ENCODE measurements at places on chromosomes 3 and 15. TPM values are rescaled to one million over a fixed set of nuclear protein-coding genes. Genes with fewer than 3 reads are reported as not detected.
A peak's percentile ranks its signal among the peaks of the same experiment; 100 is the strongest.

GRCh38 chr15:58472821-58473581 is 41.2 kb downstream of the LIPC start:
- DNase-seq = peak; percentile 96

GRCh38 chr15:25774871-25775270 is 88.3 kb downstream of the ATP10A start:
- no peak for DNase-seq

NR1I2 gene
- total RNA-seq = not detected

GRCh38 chr3:167441256-167441655 is 32.6 kb downstream of the SERPINI2 start:
- DNase-seq = no peak

GRCh38 chr3:102005551-102005950 is 156.2 kb downstream of the NFKBIZ start:
- no peak for DNase-seq

DNA sequence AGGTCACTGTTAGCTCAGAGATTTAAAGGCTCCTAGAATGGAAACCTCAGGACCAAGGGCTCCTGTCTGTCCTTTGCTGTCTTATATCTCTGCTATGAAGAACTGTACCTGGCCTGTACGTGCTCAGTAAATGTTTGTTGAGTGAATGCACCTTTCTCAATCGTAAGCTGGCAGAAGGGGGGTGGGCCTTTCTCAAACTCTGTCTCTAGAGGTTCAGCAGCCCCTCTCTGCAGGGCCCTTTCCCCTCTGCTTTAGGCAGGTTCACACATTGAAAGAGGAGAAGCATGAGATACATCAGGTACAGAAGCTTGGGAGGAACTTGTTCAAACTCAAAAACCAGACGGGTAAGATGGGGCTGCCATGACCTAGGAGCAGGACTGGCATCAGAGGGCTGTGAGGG is 155.6 kb downstream of the GOLGA6L4 start:
- DNase-seq = no peak

TERC gene
- 78.7 TPM for total RNA-seq

- peak; percentile 19 for DNase-seq
These were observed 7.9 kb upstream of the SPPL2A start for GRCh38 chr15:50773389-50773788.

SPINK8 gene
- not detected for total RNA-seq

DNA sequence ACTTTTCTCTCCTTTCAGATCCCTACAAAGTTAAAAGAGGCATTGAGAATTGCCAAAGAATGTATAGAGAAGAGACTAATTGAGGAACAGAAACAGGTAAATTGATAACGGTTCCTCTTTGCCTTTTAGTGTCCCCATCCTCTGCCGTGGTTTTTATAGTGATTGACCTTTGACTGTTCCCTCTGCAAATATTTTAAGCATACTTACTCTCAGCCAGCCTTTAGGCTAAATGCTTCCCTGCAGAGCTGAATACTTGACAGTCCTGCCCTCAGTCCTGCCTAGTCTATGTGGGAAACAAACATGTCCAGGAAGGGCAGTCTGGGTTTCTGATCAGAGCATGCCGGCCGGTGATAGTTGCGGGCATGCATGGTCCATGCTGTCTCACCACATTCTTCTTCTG is 24.7 kb downstream of the PDHB start:
- no peak for DNase-seq

DNA sequence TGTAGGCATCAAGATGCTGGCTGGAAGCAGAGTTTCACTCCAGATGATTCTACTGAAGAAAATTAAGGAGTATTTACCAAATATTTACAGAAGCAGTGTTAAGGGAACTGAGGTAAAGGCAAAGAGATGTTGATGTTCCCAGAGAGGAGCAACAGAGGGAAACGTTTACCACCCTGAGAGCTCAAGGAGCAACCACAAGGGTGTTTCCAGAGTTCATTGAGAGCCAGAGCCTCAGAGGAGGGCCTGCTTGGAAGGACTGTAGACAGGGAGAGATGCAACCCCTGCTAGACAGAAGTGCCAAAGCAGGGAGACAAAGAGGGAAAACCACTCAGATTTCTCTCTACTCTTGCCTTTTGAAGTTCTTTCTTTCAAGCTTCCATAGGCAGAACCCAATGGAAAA is 474.5 kb downstream of the RBMS3 start:
- no peak for DNase-seq

DNA sequence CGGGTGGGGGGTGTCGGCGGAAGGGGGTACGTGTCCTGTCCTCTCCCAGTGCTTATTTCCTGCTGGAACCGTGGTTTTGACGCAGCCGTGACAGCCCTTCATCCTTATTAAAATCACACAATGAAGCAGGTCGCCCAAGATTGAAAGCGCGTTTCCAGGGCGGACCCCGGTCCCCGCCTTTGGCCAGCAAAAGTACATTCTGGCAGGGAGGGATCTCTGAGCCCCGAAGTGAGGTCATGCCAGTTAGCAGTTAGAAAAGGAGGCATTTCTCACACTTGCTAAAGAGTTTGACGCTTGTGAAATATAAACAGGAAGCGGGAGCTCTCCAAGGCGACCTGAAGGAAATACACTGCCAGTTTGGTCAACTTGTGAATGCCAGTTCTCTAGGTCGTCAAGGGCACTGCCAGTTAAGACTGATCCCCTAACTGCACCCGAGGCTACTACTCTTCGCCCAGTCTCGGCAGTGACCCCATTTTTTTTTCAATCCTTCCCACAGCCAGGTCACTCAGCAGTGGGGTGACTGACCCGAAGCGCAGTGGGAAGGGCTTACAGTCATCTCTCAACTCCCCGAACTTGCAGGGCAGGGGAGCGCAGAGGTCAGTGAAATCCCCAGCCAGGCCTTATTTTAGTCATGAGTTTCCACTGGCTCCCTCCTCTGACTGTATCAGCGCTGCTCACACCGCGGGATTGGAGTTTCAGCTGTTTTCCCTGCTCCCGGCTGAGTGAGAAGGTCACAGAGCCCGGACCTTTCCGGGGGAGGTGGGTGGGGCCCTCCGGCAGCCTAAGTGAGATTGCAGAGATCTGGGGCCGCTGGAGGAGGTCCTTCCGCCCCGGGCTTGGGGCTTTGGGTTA is 2.0 kb upstream of the BHLHE40 start:
- DNase-seq = peak; percentile 75

DNA sequence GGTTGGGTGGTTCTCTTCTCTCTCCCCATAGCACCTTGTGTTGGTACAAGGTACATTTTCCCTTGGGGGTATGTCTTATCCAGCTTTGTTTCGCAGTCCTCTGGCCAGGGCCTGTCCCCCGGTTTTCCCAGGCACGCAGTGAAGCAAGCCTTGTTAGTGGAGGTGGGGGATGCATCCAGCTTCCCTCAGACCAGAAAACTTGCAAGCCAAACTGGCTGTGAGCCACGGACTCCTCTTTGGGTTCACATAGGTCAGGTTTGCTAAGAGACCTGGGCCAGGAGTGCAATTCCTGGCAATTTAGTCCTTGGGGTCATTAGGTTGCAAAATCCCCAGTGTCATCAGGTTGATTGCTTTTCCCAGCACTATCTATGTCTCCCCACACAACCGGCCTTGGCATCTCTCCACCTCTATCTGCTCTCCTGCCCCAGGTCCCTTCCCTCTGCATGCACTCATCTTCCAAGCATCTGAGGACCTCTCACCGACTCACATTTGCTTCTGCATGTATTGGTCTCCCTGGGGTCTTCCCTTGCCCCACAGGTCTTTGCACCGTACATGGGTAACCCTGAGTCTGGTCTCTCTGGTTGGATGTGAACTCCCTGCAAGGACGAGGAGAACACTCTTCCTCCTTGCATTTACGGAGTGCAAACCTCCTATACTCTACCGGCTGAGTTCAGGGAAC is 34.2 kb downstream of the BCL2L10 start:
- DNase-seq = no peak

- no peak for DNase-seq
These were observed 560.7 kb upstream of the ROBO2 start for GRCh38 chr3:76479161-76479650.

GRCh38 chr3:76222201-76222600 is 436.9 kb upstream of the ZNF717 start:
- no peak for DNase-seq

GRCh38 chr3:170910542-170910941 is 2.1 kb upstream of the EIF5A2 start:
- no peak for DNase-seq
